ENCODE measurements at places on chromosomes 4 and X.

GRCh38 chrX:107480272-107480671, 30.8 kb downstream of the FRMPD3 start:
- DNase-seq = no peak

DNA sequence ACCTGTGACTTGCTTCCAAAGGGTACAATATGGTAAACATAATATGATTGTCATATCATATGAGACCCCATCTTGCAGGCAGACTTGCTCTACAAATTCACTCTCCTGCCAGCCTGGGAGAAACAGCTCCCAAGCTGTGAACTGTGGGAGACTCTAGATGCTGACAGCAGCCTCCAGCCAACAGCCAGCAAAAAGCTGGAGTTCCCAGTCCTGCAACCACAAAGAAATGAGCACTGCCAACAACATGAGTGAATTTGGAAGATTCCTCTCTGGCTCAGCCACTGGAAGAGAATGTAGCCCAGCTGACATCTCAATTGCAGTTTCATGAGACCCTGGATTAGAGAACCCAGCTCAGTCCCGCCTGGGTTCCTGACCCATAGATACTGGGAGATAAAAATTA, 145.4 kb downstream of the QDPR start:
- DNase-seq = no peak

DNA sequence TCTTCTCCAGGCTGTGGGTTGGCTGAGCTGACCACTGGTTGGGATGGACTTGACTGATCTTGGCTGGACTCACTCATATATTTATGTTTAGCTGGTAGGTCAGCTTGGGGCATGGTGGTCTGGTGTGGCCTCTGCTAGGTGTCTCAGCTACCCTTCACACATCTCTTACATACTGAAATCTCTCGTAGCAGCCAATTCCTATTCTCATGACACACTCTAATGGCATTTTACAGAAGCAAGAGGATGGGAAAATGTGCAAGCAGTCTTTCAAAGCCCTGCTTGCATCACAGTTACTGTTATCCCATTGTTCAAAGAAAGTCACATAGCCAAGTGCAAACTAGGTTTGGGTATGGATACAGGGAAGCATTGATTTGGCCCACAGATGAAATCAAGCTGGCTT, 55.5 kb upstream of the PCDH18 start:
- DNase-seq = no peak

- DNase-seq = no peak
Observed at GRCh38 chr4:82561786-82562563, at the start of gene TMEM150C. Gene TMEM150C, minus strand, starts transcription at chr4:82561988. Its CDS starts 57,331 bp downstream, at chr4:82504657.

- DNase-seq = no peak
Observed at GRCh38 chrX:40531056-40531826, 49.5 kb upstream of the ATP6AP2 start.

DNA sequence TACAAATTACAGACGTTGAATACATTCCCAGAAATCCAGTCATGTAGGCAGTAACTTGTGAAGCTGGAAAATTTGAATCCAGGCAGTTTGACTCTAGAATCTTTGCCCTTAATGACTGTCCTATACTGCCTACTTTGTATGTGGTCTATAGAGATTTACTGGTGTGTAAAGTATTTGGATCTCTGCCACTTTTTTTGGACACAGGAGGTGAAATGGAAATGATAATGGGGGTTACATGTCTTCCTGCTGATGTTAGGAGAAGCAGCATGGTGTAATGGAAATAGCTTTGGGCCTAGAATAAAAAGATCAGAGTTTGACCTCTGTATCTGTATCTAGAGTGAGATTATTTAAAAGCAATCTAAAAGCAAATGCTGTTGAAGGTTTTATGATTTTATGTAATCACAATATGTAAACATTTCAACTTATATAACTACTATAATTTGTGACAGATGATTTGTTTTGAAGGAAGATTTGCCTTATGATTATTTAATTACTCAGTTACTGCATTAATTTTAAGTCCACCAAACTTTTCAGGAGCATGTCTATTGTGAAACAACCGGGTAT, 3.3 kb downstream of the COL4A5 start:
- no peak for DNase-seq

- DNase-seq = no peak
Observed at GRCh38 chr4:153039542-153040185, 103.5 kb downstream of the FHDC1 start.

DNA sequence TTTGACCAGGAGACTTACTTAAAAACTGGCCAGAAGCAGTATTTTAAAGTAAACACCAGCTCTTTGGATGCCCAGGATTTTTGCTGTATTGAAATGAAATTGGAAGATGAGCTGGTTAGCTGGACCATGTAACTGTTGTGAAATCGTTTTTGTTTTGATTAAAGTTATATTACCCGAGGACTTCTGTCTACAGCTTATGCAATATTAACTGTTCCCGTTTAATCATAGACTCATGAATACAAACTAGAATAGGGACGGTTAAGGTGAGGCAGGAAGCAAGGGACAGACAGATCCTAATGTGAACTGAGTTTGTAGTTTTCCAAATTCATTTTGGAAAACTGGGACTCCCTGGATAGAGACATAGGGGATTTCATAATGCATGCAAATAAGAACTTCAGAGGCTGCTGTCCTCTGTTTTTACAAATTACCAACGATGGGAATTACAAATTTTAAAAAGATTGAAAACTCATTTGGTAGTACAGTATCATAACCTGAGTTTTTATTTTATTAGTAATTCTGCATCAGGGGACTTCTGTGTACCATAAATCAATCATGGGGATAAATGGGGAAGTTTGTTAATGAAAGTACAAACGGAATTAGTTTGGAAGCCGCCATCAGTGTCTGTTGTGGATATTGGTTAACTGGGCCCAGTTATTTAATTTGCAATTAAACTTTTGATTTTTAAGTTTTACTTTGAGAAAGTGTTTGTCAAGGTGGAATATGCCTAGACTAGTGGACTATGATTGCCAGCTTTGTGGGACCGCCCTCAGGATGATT, 304.4 kb downstream of the AFF2 start:
- DNase-seq = no peak

DNA sequence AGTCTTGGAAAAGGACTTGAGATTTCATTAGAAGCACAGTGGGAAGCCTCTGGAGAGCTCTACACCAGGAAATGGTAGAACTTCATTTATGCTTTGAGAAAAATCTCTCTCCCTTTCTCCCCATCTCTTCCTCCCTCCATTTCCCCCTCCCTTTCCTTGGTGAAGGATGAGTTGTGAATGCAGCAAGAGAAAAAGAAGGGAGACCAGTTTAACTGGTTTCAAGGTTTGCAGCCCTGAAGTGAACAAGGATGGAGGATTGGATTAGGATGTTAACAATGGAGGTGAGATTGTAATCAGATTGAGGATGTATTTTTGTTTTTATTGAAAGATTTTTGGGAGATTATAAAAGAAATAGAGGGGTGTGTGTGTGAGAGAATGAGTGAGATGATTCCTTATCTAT, 99.5 kb downstream of the ANK2 start:
- no peak for DNase-seq

DNA sequence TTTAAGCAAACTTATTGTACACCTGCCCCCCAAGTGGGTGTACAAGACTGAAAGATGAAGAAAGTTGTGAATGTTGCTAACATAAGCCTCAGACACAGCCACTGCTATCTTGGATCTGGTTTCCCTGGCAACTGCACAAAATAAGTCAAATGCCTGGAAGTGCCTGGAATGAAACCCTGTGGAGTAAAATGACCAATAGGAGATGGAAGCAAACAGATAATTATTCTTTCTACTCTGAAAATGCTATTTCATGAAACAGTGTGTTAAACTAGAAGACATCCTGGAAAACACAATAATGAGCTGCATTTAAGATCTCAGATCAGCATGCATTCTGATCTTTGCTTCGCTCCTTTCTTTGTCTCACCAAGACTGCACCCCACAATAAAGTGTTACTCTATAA, 1016.0 kb downstream of the ARAP2 start:
- DNase-seq = no peak

DNA sequence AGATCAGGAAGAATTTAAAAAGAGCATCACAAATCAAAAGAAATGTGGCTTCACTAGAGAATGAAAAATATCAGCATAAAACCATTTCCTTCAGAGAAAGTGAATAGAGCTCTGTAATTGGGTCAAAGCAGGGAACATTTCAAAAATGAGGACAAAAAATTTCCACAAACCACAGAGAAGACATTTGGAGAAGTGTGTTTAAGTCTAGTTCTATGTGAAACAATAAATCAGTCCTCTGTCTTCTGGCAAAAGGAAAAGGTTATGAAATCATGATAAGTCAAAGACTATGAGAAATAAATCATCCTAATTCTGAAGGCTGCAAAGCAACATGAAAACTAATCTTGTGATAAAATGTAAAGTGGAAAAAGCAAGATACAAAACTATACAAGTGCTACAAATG, 27.9 kb downstream of the SMPX start:
- no peak for DNase-seq

DNA sequence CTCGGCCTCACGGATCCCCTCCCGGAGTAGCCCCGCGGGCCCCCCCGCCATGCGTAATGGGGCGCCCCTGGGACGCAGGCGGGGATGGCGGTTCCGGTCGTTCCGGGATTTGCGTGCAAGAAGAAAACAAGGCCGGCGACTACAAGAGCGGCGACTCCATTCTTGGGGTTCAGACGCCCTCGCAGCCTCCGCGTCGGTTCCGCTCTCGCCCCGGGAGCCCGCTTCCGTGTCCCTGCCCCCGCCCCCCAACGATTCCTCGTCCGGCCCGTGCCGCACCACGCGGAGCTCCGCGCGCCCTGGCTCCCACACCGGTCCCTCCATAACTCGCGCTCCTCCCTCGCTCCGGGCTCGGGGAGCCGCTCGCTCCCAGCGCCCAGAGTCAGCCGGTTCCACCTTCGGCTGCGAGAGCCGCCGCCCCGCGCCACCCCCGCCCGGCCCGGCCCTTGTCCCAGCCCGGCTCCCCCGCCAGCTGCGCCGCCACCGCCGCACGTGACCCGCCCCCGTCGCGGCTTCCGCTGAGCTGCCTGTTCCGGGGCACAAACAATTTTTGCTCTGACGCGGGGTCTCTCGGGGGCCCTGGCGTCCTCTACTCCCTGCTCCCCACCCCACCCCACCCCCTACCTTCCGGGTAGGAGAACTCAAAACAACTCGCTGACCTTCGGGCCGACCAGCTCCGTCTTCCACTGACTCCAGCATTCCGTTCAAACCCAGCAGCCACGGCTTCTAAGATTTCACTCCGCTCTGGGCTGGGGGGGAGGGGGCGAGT, 78.8 kb upstream of the BCOR start:
- DNase-seq = peak; percentile 64

GRCh38 chr4:70901607-70901983, 574 bp upstream of the MOB1B start:
- no peak for DNase-seq

- DNase-seq = no peak
Observed at GRCh38 chr4:141350122-141350905, 129.6 kb downstream of the ZNF330 start.

All from CD8-positive, alpha-beta T cell (primary cell).